ENCODE measurements at places on chromosomes 4 and X. TPM values are rescaled to one million over a fixed set of nuclear protein-coding genes. Genes with fewer than 3 reads are reported as not detected.

UGDH gene
- total RNA-seq = 27.3 TPM

CENPI gene
- 17.1 TPM for total RNA-seq

MTHFD2L gene
- 6.3 TPM for total RNA-seq

DUX4 gene
- not detected for total RNA-seq

XPNPEP2 gene
- 0.61 TPM for total RNA-seq

NFXL1 gene
- 13.0 TPM for total RNA-seq

NAP1L2 gene
- 2.3 TPM for total RNA-seq

STPG2 gene
- total RNA-seq = not detected

OGT gene
- 309 TPM for total RNA-seq

GRK4 gene
- 4.0 TPM for total RNA-seq

WDR1 gene
- total RNA-seq = 507 TPM

PPP2R3B gene
- 27.1 TPM for total RNA-seq

XK gene
- 0.15 TPM for total RNA-seq

PAGE4 gene
- not detected for total RNA-seq

SAGE1 gene
- total RNA-seq = not detected

SATL1 gene
- total RNA-seq = not detected

SYNPO2 gene
- 0.93 TPM for total RNA-seq

TEX11 gene
- total RNA-seq = not detected

FAM241A gene
- 2.0 TPM for total RNA-seq

FABP2 gene
- not detected for total RNA-seq

NSUN7 gene
- total RNA-seq = 0.66 TPM

DTHD1 gene
- total RNA-seq = 0.64 TPM

CC2D2A gene
- total RNA-seq = not detected

SPANXN4 gene
- not detected for total RNA-seq

RAB28 gene
- total RNA-seq = 17.1 TPM

CSAG1 gene
- not detected for total RNA-seq

GLOD5 gene
- not detected for total RNA-seq

PAGE2B gene
- total RNA-seq = 0.63 TPM

TRO gene
- total RNA-seq = 1.5 TPM

MAGEA2B gene
- total RNA-seq = not detected

DCAF12L1 gene
- not detected for total RNA-seq

IL2 gene
- 4.6 TPM for total RNA-seq

RS1 gene
- total RNA-seq = not detected

CTAG2 gene
- not detected for total RNA-seq

CHM gene
- 17.7 TPM for total RNA-seq

NR3C2 gene
- total RNA-seq = 0.85 TPM

MID1 gene
- 0.07 TPM for total RNA-seq

Measured in T-helper 1 cell treated with Interleukin-12 subunit alpha and Interleukin-12 subunit beta and Interleukin-4 antibody, amounts not matched to agents 30 ng/mL and 1 ng/mL, for 36 hours (primary cell).